Stimulated activated naive B cell treated with anti-CD40 and anti-IgM and Interleukin-4, amounts not matched to agents 10 μg/mL and 1 μg/mL and 100 μg/mL, for 72 hours (primary cell): ENCODE measurements at places on chromosomes 5 and 9.

GRCh38 chr5:178383919-178384815, 151.6 kb upstream of the PHYKPL start:
- DNase-seq = no peak

GRCh38 chr5:132327252-132327955, 33.2 kb downstream of the SLC22A4 start:
- no peak for DNase-seq

DNA sequence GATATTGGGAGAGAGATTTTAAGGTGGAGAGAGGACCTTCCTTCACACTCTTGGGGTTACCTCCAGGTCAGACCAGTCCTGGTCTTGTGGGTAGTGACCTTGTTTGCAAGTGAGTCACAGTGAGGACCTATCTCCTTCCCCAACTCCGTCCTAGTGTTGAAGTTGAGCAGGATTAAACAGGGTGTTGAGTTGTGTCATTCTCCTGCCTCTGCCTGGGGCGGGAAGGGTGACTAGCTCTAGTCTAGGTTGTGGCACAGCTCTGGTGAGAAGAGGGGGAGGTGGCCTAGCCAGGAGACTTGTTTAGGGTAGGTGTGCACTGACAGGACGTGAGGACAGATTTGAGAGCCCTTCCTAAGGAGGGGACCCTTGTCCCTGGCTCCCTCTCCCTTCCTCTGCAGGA, 119.6 kb upstream of the PITX1 start:
- no peak for DNase-seq

- DNase-seq = no peak
Measured at GRCh38 chr5:33479311-33479710, 38.5 kb downstream of the TARS1 start.

- DNase-seq = no peak
Measured at GRCh38 chr9:130555968-130556367, 23.4 kb upstream of the FUBP3 start.

DNA sequence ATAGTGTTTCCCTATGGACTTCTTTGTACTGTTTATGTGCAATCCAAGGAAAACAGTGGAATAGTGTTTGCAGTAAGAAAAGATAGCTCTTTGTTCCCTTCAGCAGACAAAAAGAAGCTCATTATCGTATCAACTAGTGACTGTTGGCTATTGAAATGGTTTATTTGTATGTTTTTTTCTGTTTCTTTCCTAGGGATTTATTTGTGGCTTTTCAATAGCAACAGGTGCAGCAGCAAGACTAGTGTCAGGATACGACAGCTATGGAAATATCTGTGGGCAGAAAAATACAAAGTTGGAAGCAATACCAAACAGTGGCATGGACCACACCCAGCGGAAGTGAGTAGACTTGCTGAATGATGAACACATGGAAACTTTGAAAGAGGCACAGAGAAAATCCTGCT, 65.1 kb downstream of the SLC44A1 start:
- DNase-seq = no peak

DNA sequence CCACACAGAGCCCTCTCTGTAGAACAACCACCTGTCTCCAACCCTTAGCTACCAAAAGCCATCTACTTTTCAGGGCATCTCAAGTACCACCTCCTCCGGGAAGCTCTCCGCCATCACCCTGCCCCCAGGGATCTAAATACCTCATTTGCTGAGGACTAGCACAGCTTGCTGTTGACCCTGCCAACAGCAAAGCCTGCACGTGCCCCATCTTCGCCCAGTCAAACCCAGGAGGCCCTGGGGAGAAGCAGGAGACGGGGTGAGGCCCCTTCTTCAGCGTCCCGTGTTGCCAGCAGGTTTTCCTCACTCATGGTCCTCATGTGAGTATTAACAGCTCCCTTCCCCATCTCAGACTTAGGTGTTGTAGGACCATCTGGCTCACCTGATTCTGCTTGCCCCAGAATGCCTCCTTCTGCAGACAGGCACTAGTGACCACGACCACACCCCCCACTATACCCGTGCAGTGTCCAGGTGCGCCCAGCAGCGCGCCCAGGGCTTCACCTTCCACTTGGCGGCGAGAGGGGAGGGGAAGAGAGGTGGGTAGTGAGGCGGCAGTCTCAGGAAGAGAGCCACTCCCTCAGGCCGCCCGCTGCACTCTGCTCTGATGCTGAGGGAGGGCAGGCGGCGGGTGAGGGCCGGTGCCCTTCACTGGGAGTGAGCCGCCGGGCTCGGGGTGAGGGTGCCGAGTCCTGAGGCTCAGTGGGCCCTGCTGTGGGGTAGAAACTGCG, 11.1 kb downstream of the VAV2 start:
- DNase-seq = no peak

DNA sequence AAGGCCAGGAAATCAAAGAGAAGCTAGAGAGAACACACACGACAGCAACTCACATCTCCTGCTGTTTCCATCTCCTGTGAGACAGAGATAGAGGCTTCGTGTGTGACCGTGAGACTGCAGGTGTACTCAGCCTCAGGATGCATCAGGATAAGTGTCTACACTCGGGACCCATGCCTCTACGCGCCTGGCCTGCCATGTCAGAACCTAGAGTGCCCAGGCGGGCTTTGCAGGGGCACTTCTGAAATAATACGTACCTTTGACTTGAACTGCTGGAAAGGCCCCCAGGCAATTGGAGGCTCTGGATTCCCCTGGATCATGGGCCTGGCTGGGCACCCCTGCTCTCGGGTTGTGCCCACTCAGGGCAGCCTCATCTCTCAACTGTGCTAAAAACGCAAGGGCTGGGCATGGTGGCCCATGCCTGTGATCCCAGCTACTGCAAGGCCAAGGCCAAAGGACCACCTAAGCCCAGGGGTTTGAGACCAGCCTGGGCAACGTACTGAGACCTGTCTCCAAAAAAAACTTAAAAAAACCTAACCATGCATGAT, 13.0 kb downstream of the CLPTM1L start:
- no peak for DNase-seq

DNA sequence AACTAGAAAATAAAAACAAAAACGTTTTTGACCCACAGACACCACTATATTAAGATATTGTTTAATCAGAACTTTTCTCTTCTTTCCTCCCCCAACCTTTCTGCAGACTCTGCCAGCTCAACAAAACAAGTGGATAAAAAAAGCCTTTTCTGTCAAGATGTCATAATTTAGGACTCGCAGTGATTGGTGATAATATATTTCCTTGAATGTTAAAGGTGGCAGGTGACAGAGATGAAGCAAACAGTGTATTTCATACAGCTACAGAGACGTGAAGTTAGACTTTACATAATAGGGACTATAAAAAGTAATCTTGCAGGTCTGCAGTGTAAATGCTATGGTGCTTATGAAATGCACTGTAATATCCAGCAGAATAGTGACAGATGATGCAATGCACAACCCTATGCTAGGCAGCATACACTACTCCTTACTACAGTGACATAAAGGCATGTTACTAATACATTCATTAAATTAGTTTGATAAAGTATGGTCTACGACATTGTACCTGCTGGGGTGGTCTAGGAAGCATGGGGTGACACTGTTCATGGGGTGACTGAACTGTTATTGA, 326.7 kb upstream of the GRAMD2B start:
- DNase-seq = no peak

GRCh38 chr5:19739671-19740070, 248.3 kb downstream of the CDH18 start:
- no peak for DNase-seq

- DNase-seq = no peak
Measured at GRCh38 chr9:38234479-38235170, 157.9 kb upstream of the ALDH1B1 start.

DNA sequence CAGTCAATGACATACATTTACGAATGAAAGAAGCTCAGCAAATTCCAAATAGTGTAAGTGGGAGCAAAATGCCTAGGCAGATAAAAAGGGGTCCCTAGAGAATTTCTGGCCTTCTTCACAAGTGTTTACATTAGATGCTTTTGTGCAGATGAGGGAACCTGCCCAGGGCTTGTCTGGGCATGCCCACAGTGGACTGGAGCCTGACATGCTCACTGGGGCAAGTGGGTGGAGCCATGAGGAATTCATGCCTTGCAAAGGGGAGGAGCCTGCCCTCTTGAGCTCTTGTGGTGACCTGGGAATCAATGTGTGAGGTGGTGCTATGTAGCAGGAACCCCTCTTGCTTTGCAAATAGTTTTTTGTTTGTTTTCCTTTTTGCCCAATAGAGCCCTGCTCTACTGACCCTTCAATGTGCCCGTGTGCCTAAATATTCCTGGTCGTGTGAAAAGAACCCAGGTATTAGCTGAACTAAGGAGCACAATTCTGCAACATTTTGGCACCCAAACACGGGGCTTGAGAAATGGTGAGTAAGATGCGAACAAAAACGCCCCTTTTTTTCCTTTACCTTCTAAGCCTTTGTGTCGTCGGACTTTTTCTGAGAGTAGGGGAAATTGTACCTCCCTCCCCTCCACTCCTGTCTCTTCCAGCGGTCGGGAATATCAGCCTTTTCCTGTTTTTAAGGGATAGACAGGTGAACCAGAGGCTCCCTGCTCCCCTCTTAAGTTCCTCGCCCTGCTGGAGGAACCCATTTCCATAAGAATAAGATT, 433.8 kb upstream of the CDH9 start:
- DNase-seq = no peak

DNA sequence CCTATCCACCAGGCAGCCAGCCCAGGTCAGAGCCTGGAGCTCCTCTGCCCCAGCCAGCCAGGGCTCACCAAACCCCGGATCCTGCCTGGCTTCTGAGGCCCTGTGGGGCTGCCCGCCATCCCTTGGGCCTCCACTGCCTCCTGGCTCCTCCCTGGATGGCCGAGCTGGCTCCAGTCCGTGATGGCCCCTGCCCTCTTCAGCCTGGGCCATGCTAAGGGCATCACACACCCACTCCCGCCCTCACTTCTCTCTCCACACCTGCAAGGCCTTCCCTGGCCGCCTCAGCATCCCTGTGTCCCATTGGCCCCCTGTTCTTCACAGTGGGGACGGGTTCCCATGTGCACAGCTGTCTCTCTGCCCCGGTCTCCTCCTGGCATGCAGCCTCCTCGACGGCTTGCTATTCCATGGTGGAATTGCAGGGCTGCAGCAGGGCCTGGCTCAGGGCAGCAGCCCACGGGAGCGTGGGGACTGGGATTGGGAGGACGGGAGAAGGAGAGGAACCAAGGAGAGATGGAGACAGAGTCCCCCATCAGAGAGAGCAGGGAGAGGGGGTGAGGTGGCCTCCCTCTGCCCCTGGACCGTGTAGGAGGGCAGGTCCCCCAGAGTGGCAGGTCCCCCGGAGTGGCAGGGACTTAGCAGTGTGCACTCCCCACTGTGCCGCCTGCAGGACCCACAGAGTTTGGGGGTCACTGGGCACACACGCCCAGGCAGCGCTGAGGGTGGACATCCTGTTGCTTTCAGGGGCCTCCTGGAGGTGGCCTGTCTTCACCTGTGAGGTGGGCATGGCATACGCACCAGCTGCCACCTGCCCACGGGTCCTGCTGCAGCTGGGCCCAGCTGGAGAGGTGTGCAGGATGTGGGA, 16.7 kb upstream of the RNU6ATAC start:
- no peak for DNase-seq

DNA sequence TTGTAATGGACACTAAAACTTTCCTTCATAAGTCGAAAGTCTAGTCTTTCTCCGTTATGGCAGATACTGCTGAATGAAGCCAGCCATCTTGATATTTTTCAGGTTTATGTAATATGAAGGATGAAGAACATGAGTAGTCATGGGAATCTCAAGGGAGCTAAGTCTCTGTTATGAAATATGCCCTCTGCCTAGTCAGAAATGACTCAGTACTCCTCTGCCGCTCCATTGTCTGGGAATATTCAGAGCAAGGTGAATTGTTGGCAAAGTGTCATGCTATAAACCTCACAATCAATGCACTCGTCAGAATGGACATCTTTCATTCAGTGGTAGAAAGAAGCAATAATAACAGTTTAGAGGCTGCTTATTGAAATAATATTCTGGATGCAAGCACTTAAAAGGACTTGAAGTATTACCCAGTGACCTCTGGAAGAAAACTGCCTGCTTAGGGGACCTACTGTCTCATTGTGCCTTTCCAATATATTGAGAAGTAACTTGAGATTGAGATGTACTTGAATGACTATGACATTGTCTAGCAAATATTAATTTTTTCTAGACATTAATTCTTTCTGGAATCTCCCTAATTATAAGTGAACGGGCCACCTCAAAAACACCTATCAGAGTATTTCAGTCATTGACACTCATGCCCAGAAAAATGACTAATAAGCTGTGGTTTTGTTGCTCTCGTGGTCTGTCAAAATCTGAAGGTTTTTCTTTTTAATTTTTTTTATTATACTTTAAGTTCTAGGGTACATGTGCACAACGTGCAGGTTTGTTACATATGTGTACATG, 1011.5 kb upstream of the ACO1 start:
- no peak for DNase-seq

DNA sequence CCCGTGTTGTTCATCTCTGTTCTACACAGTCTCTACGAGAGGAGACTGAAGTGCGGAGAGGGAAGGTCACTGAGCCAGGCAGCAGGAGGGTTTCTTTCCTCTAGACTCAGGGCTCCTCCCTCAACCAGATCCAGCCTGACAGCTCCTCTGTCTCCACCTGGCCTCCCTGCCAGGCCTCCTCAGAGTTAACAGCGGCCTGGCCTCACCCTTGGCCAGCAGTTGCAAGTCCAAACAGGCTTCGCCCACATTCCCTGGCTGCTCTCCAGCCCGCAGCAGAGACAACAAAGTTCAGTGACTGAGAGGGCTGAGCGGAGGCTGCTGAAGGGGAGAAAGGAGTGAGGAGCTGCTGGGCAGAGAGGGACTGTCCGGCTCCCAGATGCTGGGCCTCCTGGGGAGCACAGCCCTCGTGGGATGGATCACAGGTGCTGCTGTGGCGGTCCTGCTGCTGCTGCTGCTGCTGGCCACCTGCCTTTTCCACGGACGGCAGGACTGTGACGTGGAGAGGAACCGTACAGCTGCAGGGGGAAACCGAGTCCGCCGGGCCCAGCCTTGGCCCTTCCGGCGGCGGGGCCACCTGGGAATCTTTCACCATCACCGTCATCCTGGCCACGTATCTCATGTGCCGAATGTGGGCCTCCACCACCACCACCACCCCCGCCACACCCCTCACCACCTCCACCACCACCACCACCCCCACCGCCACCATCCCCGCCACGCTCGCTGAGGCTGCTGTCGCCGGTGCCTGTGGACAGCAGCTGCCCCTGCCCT, at the start of gene HRCT1:
TSS of gene HRCT1 (plus strand) at position 291 of the 768 bp plus-strand sequence. CDS start at position 377, 86 bp downstream.
- no peak for DNase-seq

DNA sequence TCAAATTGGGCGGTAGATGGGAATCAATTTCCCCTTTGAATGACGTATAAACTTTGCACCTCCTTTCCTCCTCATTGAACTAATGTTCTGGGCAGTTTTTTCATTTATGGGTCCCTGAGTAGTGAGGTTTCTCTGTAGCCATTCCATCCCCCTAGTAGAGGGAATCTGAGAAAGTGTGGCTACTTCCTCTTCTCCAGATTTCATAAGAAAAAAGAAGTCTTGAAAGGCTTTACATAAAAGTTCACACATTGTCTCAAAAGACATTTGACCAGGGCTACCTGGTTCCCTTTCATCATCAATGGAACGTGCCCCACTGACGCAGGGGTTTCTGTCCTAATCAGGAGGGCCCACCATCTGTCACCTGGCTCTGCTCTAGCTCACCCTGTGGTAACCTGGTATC, 57.3 kb downstream of the CTSL start:
- DNase-seq = no peak
